ENCODE measurements at places on chromosomes 16 and 17.

DNA sequence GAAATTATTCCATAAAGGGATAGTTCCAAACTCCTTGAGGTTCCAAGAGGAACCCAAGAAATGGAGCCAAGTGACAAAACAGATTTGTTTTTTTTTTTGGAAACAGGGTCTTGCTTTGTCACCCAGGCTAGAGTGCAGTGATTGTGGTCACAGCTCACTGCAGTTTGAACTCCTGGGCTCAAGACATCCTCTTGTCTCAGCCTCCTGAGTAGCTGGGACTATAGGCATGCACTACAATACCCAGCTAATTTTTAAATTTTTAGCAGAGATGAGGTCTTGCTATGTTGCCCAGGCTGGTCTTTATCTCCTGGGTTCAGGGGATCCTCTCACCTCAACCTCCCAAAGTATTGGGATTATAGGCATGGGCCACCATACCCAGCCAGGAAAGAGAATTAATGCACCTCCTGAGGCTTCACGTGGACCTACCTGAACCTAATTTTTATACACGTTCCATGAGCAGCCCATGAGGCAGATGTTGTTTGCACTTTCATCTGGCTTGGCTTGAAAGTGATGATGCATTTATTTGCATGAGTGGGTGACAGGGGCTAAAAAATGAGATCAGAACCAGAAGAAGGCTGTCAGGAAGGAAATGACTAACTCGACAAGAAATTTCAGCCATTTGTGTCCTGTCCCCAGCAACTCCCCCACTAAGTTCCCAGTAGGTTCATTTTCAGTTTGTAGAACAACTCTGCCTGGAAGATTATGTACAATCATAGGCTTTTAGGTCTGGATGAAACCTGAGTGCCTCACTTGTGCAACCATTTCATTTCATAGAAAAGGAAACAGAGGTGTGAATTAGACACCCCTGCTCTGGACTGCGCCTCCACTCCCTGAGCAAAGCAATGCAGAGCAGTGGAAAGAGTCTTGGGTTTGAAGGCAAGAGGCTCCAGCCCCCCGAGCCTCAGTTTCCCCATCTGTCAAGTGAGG is 10.3 kb upstream of the IRF8 start:
- peak; percentile 96 for DNase-seq

- no peak for DNase-seq
Measured at GRCh38 chr16:25812215-25812614, 120.5 kb downstream of the HS3ST4 start.

DNA sequence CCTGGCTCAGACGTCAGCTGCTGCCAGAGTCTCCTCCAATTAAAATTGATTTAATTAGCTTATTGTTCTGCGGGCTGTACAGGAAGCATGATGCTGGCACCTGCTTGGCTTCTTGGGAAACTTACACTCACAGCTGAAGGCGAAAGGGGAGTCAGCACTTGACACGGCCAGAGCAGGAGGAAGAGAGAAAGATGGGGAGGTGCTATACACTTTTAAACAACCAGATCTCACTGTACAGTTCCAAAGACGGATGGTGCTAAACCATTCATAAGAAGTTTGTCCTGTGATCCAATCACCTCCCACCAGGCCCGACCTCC is 1.4 kb upstream of the PRDM7 start:
- no peak for DNase-seq

DNA sequence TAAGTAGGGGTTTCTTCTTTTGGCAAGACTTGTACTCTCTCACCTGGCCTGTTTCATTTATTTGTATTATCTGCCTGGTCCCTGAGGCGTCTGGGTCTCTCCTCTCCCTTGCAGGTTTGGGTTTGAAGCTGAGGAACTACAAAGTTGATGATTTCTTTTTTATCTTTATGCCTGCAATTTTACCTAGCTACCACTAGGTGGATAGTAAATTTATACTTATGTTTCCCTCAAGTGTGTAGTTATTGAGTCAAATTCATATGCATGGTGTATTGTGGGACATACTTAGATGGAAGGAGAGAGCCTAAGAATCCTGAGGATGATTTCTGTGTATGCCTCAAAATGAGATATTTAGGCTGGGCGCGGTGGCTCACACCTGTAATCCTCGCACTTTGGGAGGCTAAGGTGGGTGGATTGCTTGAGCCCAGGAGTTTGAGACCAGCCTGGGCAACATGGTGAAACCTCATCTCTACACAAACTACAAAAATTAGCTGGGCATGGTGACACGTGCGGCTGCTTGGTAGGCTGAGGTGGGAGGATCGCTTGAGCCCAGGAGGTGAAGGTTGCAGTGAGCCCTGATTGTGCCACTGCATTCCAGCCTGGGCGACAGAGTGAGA is 13.6 kb downstream of the TMEM98 start:
- no peak for DNase-seq

DNA sequence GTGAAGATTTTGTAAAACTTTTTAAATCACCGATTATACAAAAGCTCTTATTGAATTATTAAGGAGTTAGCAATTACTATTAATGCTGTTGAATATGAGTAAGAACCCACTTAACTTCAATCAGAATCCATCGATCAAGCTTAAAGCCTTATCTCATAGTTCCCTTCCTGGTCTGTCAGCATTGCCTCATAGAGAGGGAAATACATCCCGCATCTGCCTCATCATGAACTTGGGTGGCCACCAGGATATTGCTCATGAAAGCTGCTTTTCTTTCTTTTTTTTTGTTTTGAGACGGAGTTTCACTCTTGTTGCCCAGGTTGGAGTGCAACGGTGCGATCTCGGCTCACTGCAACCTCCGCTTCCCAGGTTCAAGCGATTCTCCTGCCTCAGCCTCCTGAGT is 66.7 kb downstream of the PIGL start:
- peak; percentile 70 for DNase-seq

GRCh38 chr16:75060723-75061122 is 55.9 kb downstream of the LDHD start:
- DNase-seq, result peak; percentile 21

GRCh38 chr17:9875441-9875840 is 29.6 kb downstream of the RCVRN start:
- no peak for DNase-seq

Data from inflammatory macrophage treated with lipopolysaccharide for 4 hours (primary cell).